ENCODE measurements at places on chromosomes 12 and 14.

GRCh38 chr12:50271724-50272247, 11.5 kb downstream of the LIMA1 start:
- no peak for DNase-seq

- no peak for DNase-seq
These were observed 134.0 kb downstream of the GPR135 start for GRCh38 chr14:59331217-59331616.

GRCh38 chr12:84537666-84538065, 374.9 kb downstream of the SLC6A15 start:
- DNase-seq, result no peak

DNA sequence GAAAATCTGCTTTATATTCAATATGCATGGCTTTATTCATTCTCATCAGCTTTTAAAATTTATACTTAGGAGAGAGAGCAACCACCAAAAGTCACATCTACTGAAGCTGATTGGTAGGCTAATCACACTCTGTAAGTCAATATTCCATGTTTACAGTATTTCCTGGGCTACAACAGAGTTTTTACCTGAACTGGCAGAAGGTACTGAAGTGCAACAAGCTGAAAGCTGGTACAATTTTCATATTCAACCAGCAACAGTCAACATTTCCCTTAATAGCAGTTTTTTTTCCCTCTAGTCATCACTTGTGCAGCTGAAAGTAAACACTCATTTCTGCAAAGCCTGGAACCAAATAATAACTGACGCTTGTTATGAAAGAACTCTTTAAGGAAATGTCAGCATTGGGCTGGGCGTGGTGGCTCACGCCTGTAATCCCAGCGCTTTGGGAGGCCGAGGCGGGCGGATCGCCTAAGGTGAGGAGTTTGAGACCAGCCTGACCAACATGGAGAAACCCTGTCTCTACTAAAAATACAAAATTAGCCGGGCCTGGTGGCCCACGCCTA, 12.9 kb downstream of the BRAP start:
- DNase-seq, result no peak

- DNase-seq, result no peak
These were observed 173.5 kb downstream of the CRADD start for GRCh38 chr12:93850481-93851256.

DNA sequence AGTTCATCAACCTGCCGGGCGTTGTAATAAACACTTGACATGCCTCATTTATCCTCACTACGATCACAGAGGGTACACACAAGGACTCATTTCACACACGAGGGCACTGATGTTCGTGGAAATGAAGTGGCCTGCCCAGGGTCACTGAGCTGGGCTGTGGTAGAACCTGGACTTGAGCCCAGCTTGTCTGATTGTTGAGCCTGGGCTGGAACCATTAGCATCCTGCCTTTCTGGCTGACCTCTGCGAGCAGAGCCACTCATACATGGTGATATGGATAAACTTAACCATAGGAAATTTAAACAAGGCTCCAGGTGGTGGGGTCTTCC, 16.6 kb upstream of the JDP2 start:
- DNase-seq, result no peak

GRCh38 chr12:12714276-12715021, 2.7 kb upstream of the CDKN1B start:
- peak; percentile 69 for DNase-seq

DNA sequence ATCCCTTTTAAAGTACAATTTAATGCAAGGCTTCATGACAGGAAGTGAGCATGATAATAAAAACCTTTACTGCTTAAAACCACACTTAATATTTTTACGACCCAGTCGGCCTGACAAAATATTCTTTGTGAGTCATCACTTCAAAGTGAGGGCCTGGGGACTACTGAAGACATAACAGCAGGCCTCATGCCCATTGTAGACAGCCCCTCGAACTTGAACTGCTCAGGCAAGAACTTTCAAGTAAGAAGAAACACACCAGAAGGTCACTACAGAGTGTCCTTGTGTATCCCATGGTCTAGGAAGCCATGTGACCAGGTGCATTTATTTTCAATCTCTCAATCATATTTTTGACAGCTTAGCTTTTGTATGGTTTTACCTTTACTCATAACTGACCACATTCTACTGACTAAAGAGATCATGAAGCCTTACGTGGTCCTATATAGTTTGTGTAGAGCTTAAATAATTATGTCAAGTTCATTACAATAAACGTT, 61.4 kb upstream of the MANSC4 start:
- DNase-seq, result no peak
